ENCODE measurements at places on chromosomes 12 and 14.

- DNase-seq, result no peak
Observed at GRCh38 chr12:41221491-41221890, 33.4 kb downstream of the PDZRN4 start.

DNA sequence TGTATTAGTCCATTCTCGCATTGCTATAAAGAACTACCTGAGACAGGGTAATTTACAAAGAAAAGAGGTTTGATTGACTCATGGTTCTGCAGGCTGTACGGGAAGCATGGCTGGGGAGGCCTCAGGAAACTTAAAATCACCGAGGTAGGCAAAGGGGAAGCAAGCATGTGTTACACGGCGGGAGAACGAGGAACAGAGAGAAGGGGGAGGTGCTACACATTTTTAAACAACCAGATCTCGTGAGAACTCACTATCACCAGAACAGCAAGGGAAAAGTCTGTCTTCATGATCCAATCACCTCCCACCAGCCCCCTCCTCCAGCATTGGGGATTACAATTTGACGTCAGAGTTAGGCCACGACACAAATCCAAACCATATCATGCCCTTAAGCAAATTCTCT is 13.3 kb upstream of the MAX start:
- DNase-seq, result no peak

DNA sequence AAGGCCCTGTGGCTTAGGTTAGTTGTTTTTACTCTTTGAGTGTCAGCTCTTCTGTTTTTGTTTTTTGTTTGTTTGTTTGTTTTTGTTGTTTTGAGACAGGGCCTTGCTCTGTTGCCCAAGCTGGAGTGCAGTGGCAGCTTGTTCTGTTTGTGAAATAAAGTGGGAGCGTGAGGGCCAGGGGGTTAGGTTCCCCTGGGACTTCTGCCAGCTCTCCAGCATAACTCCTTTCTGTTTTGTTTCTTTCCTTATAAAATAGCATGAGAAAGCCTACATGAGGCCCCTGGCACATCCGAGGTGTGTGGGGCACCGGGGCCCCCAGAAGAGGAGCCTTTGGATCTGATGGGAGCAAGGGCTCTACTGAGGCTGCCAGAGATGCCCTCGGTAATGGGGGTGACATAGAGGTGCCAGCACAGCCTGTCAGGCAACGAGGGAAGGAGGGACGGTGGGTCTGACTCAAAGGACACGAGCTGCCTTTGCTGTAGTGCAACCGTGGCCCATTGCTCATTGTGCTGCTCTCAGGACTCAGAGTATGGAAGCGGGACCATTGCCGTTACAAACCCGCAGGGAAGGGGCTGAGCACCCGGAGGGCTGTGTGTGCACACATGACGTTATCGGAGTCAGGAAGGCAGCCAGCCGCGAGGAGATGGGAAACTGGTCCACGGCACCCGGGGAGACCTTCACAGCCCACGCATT is 9.1 kb upstream of the SERPINA11 start:
- DNase-seq, result no peak

DNA sequence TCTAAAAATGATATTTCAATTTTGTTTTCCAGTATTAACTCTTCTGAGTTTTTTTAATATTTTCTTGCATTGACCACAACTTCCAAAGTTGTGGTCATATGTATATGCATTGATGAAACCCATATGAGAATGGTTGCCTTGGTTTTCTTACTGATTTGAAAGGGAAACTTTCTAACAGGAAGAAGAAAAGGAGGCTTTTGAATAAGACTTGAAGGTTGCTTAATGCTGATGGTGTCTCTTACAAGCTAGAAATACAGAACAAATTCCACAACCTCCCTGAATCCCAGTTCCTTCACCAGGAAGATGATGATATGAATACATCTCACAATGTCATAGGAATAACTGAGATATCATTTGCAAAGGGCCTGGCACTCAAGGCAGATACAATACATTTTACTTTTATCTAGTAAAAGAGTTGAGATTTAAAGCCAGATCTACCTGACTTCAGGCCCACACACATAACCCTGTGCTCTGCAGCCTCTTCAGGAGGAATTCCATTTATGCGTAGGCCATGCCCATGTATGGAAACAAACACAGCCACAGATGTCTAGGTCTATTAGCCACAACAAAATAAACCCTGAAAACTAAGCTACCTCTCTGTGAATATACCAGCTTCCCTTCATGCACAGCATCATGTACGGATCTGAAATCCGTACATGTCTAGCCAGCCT is 165.4 kb upstream of the PLEKHG7 start:
- DNase-seq, result no peak

DNA sequence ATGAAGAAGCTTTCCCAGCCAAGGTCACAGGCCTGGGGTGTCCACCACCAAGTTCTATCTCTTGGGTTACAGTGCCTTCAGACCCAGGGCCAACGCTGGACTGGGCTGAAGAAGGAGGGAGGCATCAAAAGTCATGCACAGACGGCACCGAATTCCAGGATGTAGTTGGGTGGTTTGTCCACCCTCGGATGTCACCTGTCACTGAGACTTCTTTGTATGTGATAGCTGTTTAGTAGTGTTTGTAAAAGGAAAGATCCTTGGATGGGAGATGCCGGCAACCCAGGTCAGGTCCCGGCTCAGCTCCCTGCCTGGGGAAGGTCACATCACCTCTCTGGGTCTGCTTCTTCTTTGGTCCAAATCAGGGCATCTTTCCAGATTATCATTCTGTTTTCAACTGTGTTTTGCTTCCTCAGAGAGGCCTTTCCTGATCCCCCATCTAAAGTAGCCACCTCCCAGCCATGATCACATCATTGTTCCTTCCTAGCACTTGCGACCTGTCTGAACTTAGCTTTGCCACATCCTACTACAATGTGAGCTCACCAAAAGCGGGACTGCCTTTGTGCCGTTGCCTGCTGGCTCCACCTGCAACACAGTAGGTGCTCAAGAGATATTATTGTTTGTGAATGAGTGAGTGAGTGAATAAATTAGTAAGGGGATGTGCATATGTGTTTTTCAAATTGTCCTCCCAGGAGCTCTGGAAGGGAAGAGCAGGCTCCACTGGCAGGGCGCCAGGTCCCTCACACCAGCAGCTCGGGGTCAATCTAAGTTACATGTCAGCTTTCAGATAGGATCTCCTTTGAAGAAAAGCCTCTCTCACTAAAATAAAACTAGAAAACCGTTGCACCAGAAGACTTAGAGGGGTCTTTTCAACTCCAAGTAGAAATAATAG is 2.1 kb downstream of the TSPAN11 start:
- DNase-seq, result no peak

DNA sequence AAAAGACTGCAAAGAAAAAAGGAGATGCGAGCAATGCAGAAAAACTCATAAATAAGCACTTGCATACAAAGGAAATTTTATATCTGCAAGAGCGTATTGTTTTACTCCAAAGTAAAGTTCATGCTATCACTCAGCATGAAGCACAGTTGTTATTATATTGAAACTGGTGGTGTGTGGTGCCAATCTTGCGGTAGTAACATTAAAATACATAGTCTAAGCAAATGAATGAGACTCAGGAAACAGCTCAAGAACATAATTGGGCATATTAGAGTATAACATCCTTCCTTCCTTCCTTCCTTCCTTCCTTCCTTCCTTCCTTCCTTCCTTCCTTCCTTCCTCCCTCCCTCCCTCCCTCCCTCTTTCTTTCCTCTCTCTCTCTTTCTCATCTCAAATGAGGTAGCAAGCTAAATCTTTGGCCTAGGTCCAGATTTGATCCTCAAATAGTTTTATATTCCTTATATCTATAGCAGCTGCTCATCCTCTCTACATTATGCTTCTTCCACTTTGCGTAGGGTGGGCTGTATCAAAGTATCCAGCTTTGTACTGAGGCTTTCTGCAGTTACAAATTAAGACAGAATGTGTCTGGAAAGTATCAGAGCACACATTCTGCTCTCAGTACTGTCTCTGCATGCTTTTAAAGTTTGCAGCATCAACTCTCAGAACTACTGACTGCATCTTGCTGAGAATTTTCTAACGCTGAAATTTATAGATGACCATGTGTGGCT is 718.3 kb downstream of the RERGL start:
- DNase-seq, result no peak

- DNase-seq, result no peak
Observed at GRCh38 chr14:64170181-64170580, 124.0 kb downstream of the ESR2 start.

DNA sequence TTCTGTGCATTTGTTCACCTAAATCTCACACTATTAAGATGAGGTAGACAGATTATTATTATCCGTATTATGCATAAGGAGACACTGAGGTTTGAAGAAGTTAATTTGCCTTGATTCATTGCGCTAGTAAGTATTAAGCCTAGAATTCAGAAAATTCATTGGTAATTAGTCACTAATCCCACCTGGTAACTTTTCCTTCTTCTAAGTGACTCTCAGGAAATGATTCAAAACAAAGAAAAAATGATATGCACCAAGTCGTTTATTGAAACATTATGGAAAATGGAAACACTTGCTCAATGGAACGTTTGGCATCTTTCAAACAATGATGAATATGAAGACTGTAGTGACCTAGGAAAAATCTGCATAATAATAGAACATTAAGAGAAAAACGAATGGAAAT is 15.2 kb downstream of the RFX4 start:
- no peak for DNase-seq

DNA sequence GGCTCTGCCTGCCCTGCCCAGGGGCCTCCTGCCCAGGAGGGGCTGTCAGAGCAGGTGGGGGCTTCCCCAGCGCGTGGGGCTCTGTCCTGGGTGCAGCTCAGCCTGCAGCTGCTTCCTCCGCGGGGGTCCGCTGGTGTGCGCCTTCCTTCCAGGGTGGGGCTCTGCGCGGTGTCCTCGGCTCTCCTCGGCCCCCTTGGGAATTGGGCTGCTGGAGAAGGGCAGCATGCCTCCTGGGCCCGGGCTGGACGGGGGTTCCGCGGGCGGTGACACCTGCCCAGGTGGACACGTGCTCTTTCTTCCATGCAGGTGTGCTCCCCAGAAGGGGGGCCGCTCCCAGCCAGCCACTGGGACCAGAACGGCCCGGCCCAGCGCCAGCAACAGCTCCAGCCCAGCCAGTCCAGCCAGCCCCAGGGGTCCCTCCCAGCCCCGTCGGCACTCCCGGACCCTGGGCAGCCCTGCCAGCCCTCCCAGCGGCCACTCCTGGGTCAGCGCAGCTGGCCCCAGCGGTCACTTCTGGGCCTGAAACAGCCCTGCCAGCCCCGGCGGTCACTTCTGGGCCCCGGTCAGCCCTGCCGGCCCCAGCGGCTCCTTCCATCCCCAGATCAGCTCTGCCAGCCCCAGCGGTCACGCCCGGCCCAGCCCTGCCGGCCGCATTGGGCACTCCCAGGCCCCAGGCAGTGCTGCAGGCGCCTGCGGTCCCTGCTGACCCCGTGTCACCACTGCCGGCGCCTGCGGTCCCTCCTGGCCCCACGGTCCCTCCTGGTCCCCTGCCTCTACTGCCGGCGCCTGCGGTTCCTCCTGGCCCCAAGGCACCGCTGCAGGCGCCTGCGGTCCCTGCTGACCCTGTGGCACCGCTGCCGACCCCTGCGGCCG is 19.1 kb downstream of the FBRSL1 start:
- DNase-seq, result no peak
